Transverse colon (tissue), 4 donors: ENCODE measurements at places on chromosomes 3 and 15. TPM values are rescaled to one million over a fixed set of nuclear protein-coding genes. Genes with fewer than 3 reads are reported as not detected.

- DNase-seq = no peak
Measured at GRCh38 chr3:11535243-11535960, 108.3 kb downstream of the VGLL4 start.

DNA sequence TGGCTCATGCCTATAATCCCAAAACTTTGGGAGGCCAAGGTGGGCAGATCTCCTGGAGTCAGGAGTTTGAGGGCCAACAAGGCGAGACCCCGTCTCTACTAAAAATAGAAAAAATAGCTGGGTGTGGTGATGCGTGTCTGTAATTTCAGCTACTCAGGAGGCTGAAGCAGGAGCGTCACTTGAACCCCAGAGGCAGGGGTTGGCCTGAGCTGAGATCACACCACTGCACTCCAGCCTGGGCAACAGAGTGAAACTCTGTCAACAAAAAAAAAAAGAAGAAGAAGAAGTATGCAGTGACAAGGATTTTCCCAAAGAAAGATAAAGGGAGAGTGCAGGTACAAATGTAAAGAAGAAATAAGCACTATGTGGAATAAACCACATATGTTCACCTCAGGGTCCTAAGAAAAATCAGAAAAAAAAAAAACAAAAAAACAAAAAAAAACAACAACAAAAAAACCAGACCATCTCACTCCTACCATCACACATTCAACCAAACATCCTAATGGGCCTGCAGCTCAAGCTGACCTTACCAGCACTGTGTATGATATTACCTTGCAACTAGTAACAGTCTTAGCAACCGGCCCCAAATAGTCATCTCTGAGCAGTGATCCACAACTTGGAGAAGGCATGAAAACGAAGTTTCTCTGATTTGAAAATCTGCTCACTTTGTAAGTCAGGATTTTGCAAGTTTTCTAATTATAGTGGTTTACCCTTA is 296.7 kb upstream of the PROK2 start:
- no peak for DNase-seq

GRCh38 chr15:41564286-41564959 is 5.4 kb downstream of the TYRO3 start:
- no peak for DNase-seq

UBA7 gene
- 112 TPM for total RNA-seq

DNA sequence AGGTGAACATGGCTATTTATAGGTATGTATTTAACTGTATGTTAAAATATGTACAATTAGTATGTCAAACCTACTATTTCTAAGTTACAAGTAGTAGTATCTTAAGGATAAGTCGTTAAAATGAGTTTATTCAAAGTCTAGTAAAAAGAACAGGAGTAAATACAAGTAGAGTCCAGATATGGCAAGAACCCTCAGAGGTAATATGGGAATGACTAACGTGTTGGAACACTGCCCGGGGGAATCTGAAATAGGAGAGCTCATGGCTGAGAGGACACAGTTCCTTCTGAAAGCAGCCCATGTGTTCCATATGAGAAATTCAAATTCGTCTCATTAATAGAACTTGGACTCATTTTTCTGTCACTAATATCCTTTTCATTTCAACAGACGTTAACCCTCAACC is 158.8 kb downstream of the CLSTN2 start:
- peak; percentile 71 for DNase-seq

GLDN gene
- 0.48 TPM for total RNA-seq

GRCh38 chr3:73661265-73661664 is 36.5 kb upstream of the PDZRN3 start:
- no peak for DNase-seq

- no peak for DNase-seq
Measured at GRCh38 chr3:48404440-48405342, 25.2 kb downstream of the PLXNB1 start.

DNA sequence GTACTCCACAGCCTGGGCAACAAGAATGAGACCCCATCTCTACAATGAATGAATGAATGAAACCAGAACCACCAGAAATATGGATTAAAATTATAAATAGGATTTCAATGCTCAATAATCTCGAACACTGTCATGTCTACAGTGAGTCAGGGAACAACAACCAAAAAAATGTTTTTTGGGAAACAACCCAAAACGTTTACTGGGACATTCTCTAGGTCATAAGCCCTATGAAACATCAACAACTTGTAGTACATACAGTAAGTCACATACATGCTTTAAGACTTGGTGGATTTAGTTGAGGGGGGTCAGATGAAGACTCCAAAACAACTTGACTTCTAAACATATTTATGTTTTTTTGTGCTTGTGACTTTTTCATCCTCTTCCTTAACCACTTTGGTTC is 511.2 kb downstream of the FOXP1 start:
- DNase-seq = no peak

DNA sequence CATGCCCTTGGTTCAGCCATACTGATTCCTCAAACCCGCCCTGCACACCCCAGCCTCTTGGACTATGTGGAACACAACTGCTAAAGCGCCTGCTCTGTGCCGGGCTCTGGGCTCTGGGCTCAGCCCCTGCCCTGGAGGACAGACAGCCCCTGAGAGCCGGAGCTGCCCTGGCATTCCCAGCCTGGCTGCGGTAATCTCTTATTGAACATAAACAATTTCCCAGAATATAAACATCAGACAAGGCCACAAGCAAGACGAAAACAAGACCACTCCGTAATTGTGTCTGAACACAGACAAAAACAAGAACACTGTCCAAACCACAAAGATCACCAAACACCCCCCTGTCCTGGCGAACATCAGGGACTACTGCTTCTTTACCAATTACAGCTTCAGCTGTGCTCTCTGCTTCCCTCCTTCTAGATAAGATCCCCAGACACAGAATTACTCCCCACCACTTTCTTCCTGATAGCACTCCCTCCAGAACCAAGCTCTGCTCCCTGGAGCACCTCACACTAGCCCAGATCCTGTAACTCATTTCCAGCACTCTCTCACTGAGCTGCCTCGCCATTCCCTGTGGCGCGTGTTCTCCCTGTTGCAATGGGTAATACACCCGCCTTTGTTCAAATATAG is 57.1 kb upstream of the TLE3 start:
- no peak for DNase-seq

KIAA1143 gene
- total RNA-seq = 17.6 TPM

IQCF5 gene
- not detected for total RNA-seq

GRCh38 chr3:42638339-42638842 is 15.1 kb upstream of the ZBTB47 start:
- DNase-seq = no peak
